Fibroblast of skin of left quadriceps (primary cell): ENCODE measurements at places on chromosomes 6 and 20.
A peak's percentile ranks its signal among the peaks of the same experiment; 100 is the strongest.

- no peak for DNase-seq
These were observed 71.3 kb downstream of the ARHGAP18 start for GRCh38 chr6:129638686-129639085.

DNA sequence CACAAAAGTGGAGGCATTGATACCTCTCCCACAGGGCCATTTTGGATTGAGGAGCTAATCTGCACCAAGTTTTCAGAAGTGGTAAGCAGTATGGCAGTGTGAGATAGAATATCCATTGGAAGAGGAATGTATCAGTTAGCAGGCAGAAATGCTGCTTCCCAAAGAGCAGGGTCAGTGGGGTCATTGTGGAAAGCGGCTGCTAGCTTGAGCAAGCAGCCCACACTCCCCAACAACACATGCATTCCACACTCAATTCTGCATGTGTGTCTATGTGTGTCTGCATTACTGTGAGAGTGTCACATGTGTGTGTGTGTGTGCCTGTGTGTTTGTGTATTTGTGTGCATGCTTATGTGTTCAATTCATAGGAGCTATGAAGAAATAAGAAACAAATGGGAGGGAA, 190.9 kb upstream of the FOXA2 start:
- no peak for DNase-seq

GRCh38 chr6:39191236-39191930, 37.9 kb downstream of the KCNK5 start:
- no peak for DNase-seq

DNA sequence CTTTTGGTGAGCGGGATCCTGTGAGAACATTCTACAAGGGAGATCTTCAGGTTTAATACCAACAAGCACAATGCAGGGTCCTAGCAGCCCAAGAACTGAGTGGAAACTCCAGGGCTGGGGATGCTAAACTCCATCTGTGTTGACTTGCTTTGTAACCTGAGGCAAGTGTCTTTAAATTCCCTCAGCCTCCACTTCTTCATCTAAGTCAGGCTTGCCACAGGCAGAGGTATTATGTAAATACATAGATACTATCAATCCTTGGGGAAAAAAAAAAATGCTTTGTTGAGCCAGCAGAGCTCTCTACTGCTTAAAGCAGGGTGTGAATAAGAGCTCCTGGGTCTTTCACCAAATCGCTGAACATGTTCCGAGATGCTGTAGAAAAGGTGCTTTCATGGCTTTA, 114.2 kb upstream of the PHACTR1 start:
- DNase-seq: no peak

- DNase-seq: no peak
These were observed 30.4 kb downstream of the KDM1B start for GRCh38 chr6:18185624-18186023.

DNA sequence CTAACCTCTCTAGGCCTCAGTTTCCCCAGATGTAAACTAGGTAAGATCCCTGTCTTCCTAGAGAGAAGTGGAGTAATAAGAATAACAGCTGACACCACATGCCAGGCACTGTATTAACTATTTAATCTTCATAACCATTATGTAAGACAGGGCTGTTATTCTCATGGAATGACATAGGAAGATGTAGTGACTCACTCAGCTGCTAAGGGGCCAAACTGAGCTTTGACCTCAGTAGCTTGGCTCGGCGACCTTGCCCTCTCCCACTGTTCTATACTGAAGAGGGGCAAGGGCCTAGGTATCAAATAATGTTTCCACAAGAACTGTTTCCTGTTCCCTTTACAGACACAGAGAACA, 2.9 kb upstream of the MDGA1 start:
- no peak for DNase-seq

GRCh38 chr6:108801366-108801765, 46.9 kb upstream of the ARMC2 start:
- no peak for DNase-seq

DNA sequence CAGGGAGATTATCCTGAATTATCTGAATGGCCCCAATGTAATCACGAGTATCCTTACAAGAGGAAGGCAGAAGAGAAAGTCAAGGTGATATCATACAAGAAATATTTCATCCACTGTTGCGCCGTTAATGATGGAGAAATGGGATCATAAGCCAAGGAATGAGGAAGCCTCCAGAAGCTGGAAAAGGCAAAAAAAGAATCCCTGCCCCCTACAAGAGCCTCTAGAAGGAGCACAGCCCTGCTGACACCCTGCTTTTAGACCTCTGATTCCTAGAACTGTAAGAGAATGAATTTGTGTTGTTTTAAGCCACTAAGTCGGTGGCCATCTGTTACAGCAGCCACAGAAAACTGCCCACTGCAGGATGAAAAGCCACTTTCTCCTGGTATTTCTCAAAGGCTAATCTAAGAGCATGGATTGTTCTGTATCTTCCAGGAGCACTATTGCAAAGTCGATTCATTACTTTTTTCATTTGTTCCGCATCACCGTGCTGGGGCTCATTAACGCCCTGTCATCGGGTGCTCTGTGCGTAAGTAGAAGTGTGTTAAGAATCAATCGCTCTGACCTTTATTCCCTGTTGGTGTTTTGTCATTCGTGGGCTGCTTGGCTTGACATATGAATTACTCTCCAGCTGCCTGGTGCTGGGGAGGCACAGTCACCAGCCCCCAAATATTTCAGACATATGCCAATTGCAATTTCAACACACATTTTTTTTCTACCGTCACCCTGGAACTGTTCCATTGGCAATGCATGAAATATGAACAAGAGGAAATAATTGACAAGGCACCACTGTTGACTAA, 117.0 kb downstream of the PCSK2 start:
- peak; percentile 98 for DNase-seq

- DNase-seq: no peak
These were observed 274.1 kb upstream of the ARID1B start for GRCh38 chr6:156502969-156503504.

- no peak for DNase-seq
These were observed 195.4 kb upstream of the PREP start for GRCh38 chr6:105598264-105598663.

DNA sequence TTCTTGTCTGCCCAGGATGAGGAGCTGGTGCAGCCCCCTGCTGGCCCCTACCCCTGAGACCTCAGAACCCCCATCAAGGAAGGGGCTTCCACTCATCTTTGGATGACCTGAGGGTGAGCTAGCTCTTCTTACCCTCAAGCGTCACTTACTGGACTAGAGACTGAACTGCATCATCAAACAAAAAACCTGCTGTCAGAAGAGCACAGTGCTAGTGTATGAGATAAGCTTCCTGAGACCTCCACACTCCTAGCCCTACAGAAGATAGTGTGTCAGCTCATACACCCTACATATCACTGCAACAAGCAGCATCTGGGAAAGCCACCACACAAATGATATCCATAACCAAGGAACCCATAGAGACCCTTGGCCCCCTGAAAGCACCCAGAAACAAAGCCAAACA, 15.0 kb downstream of the SLC22A16 start:
- no peak for DNase-seq

DNA sequence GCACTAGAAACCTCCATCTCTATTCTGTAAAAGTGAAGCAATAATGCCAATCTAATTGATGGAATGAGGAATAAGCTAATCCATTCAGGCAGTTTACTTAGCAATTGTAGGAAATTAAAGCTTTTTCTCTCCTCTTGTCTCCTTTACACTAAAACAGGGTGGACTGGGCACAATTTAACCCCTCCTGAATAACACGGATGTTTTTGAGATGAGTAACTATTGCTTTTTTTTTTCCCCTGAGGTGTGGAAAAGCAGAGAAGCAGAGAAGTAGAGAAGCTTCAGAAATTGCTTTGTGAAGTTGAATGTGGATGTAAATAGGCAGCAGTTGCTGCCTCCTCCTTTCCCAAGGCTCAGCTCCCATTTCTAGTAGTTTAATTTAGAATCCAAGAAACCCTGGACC, 40.0 kb upstream of the GCNT2 start:
- DNase-seq: no peak

DNA sequence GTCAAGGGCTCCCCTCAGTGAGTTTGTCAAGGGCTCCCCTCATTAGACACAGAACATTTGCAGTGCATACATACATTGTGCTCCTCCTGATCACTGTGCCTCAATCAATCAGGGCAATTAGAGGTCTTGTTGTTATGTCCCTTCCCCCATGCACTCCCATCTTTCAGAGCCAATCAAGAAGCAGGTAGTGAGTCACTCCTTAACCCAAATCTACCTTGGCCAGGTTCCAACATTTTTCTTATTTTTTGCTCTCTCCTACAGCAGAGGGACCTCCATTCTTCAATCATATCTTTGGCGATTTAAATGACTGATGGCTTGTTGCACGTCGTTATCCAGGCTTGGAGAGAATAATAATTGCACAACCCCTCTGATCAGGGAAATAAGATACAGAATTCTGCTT, 409.9 kb upstream of the SPTLC3 start:
- DNase-seq: no peak

DNA sequence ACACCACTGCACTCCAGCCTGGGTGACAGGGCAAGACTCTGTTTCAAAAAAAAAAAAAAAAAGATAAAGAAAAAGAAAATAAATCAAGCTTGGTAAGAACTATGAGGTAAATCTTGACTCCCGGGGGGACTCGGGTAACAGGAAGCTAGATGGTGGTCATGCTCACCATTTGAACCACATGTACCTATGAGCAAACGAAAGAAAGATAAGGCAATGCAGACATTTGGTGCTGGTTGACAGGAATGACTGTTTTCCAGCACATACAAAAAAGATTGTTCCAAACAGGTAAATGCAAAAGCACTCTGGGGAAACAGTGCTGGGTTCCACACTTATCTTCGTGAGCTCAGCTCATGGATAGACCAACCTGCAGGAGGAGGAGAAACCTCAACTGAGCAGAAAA, 22.8 kb upstream of the PTPN1 start:
- no peak for DNase-seq

GRCh38 chr20:46765506-46766120, 56.2 kb downstream of the SLC2A10 start:
- DNase-seq: no peak

GRCh38 chr6:47175656-47176055, 133.5 kb upstream of the ADGRF1 start:
- DNase-seq: no peak

DNA sequence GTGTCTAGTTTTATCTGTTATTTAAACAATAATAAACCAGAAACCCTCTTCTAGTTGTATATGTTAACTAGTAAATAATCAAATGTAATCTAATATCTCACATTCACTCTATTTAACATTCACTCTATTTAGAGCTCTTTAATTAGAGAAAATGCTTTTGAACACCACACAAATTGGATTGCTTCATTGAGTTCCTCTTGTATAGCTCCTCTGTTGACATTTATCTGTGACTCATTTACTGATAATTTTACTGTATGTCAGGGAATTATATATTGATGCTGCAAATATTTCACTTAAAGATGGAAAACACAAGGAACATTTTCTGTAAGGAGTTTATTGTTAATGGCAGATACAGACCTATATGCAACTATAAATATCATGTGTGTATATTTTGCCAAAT, 594.6 kb downstream of the COL12A1 start:
- DNase-seq: no peak

DNA sequence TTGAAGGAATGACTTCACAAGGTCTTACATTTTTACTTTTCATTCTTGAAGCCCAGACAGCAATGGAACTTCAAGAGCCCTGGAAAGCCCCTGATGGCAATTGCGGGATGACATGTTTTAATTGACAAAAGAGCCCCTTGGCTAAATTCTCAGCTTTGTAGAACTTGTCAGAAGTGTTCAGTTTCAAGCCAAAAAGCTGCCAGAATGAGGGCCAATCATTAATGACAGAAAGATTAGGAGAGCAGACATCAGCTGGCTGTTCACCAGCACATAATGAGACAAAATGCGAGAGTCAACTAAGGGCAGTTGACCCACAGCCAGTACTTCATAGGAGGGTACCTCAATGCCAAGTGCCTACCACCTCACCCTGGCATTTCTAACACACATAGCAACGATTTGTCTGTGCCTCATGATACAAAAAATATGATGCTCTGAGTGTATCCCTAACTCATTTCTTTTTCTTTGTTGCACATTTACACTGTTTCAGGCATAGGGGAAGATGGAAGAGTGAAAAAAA, 243.1 kb downstream of the MYLK4 start:
- no peak for DNase-seq

- DNase-seq: no peak
These were observed 52.6 kb upstream of the SLC22A1 start for GRCh38 chr6:160069050-160069454.

DNA sequence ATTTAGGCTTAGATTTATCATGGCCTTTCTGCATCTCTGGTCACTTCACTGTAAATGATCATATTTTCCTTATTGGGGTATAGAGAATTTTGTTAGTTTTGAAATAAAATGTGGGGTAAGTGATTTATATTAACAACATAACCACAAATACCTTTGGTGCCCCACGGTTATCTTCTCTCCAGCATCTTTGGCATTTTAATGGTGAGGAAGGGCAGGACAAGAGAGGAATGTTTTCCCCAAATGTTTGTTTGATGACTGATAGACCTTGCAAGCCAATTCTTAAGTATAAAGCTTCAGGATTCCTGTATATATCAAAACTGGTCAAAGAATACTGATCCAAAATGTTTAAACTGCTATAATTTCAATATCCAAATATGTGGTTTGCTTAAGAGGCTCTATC, 171.6 kb upstream of the SMLR1 start:
- DNase-seq: no peak

- DNase-seq: no peak
These were observed 53.1 kb downstream of the PSMG4 start for GRCh38 chr6:3311826-3312225.

- no peak for DNase-seq
These were observed 51.6 kb upstream of the IMPG1 start for GRCh38 chr6:76124018-76124417.

DNA sequence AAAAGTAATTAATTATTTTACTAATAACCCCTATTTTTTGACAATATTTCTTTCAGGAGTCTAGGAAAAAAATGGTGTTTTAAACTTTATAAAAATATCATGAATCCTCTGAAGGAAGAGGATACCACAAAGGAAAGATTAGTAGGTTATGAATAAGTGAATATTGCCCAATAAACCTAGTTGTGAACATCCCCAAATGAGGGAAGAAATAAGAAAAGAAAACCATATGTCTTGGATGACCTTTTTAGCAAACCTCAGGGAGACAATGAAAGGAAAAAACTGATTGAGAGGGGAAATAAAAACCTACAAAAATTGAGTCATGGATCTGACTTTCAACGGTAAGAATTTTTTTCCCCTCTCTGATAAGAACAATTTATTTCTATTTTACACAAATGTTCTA, 34.4 kb downstream of the TENT5A start:
- peak; percentile 3 for DNase-seq
